HT-29 (cell line): ENCODE measurements at places on chromosomes 3 and 15. TPM values are rescaled to one million over a fixed set of nuclear protein-coding genes. Genes with fewer than 3 reads are reported as not detected.
A peak's percentile ranks its signal among the peaks of the same experiment; 100 is the strongest.

NUP210 gene
- total RNA-seq, result 75.3 and 77.2 TPM in 2 replicates

NEK10 gene
- 0.44 and 2.8 TPM in 2 replicates for total RNA-seq

DPPA4 gene
- total RNA-seq, result not detected in 2 replicates

GHSR gene
- total RNA-seq, result not detected in 2 replicates

SAXO2 gene
- 1.2 and 1.9 TPM in 2 replicates for total RNA-seq

TLR9 gene
- total RNA-seq, result not detected in 2 replicates

APBA2 gene
- not detected in 2 replicates for total RNA-seq

AGBL1 gene
- not detected in 2 replicates for total RNA-seq

DNA sequence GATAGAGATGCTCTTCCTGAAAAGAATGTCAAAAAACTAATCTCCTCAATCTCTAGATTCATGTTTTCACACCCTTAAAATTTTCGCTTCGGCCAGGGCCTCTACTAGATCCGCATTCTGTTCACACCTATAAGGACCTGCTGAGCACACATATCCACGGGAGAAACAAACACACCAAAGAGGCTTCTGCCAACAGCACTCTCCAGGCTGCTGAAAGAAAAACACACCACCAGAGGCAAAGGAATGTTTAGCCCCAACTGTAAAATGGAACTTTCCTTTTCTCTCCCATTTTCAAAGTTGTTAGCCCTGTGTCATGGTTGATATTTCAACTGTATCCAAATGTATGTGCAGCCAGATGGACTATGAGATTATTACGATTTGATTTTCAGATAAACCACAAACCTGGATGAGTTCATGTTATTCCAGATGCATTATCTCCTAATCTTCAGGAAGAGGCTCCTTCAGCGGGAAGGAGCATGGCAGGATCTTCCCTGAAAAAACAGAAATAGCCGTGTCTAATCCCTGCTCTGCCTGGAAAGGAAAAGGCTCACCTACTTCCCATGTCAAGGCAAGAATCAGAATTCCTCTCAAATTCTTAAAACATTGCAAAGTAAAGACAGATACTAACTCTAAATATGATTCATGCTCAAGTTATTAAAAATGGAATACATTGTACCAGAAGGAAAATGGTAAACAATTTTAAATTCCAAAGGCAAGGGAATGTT is 442.7 kb upstream of the NR2F2 start:
- no peak for DNase-seq

DNA sequence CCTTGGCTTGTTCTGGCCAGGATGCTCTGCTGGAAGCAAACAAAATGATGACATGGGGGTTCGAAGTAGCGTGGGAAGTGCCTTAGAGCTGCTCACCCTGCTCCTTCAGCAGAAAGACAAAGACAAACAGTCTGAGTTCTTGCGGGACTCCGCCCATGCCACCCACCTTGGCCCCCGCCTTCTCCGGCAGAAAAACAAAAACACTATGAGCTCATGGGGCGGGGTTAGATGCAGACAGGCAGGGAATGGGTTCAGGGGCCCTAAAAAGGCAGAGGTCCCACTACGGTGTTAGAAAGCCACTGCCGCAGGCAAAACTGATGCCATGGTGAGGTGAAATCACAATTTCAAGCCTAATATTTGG is 9.7 kb upstream of the NCKIPSD start:
- no peak for DNase-seq

- DNase-seq, result no peak
These were observed 28.4 kb downstream of the HDAC11 start for GRCh38 chr3:13508496-13508895.

DNA sequence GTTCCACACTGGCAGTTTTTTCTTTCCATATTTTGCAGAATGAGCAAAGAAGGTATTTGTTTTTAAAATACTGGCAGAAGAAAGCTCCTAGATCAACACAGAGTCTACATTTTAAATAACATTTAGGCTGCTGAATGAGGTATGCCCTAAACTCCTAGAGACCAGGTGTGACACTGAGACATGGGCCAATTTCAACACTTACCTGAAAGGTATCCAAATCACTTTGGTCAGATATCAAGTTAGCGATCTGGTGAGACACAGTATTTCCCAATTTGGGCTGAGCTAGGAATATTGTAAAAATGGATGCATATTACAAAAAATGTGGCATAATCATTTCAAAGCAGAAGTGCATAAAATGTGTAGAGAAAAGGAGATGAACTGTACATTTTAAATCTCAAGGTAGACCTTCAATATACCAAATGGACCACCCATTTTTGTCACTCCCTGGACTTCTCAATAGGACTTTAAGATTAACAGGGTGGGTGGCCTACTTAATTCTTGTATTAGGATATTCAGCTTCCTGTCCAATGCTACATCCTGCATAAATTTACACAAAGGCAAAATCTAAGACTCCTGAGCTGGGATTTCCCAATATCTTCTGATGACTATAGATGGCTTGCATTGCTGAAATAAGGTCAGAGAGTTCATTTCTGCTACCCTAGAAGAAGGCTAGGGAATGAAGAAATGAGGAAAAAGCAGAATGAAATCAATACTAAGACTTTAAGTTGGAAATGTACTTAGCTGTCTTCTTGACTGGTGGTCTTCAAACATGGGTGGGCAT is 487.8 kb downstream of the FOXP1 start:
- no peak for DNase-seq

DNA sequence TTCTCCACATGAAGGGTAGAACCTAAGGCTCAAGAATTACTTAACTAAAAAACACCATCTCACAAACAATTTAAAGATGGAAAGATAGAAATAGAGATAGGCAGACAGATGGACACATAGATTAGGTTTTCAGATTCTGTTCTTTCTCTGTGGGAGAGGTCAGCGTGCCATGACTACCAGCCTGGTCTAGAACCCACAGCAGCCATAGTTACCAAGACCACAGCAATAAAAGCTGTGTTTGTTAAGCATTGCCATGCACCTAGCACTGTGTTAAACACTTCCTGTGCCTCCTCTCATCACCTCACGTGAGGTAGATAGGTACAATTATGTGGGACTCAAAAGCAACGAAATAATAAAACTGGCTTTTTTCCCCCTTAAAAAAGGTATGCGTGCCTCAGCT is 83.1 kb upstream of the TSEN2 start:
- no peak for DNase-seq

- no peak for DNase-seq
These were observed 216.1 kb downstream of the SV2B start for GRCh38 chr15:91316126-91316525.

DNA sequence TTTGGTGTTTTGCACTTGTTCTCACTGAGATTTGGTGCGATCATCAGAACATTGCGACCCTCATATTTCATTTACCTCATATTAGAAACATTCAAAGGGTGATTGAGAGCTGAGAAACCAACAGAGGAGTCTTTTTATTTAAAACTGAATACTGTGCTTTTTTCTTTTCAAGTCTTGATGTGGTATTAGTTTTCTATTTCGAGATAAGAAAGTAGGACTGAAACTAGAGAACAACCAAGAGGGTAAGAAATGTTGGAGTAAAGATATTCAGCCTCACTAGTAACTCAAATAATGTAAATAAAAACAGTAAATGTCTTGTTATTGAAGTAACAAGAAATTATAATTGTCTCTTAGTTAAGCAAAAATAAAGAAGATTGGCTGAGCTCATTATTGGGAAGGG is 26.5 kb downstream of the EFHB start:
- DNase-seq, result no peak

GRCh38 chr3:44020143-44020542 is 221.5 kb upstream of the TOPAZ1 start:
- DNase-seq, result no peak

- DNase-seq, result no peak
These were observed 34.8 kb downstream of the CCNL1 start for GRCh38 chr3:157125101-157125500.

DNA sequence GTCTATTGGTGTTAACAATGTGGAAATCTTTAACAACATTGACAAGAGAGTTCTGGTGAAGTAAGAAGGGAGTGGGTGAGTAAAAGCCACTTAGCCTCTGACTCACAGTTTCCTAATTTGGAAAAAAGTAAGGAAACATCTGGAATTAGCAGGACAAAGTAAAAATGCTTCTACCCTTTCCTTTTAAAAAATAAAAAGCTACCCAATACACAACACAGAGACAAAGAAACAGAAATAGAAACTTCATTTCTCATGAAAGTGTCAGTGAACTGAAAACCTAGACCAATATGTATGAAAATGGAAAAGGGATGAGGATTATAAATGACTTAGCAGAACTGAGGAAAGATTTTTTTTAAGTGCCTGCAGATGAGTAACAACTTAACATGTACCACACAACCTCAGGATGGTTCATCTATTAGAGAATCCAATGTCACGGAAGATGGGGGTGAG is 65.4 kb downstream of the SSR3 start:
- no peak for DNase-seq

- DNase-seq, result no peak
These were observed 1124.2 kb downstream of the NAALADL2 start for GRCh38 chr3:175983379-175983778.

- no peak for DNase-seq
These were observed 81.1 kb downstream of the CHSY1 start for GRCh38 chr15:101170568-101171350.

- no peak for DNase-seq
These were observed 233.9 kb upstream of the GOLGA6L4 start for GRCh38 chr15:84001655-84002054.

DNA sequence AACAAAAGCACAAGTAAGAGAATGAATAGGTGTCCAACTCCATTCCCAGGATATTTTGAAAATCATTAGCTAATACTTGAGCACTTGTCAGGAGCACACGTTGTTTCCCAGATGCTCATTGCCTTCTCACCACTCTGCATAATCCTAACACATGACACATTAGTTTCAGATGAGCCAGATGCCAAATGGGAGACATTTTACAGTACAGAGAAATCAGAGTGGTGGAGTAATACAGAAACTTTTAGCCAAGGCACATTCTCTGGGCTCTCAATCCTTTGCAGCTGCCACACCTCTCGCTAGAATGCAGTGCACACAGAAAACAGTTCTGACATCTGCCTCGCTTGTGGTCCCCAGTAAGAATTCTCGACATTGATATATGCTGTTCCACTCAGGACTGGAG is 76.6 kb downstream of the P3H2 start:
- DNase-seq, result no peak

DNA sequence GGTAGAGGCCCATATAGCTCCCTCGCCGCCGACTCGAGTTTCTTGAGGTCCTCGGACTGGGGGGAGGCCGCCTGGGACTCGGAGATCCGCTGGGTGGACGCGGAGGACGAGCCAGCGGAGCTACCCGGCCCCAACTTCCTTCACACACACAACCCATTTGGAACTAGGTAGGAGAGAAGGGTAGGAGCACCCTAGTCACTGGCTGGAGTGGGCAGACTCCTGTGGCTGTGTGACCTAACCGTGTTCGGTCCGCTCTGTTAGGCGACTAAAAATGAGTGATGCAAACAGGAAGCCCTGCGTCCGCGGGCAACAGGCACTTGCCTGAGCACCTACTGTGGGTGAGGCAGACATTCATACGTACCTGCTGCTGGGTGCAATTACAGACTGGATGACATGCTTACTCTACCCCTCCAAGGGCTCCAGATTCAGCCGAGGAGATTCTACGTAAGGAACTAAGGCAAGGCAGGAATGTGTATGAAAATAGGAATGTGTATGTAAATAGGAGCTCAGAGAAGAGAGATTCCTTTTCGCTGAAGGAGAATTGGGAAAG is 4.6 kb upstream of the SIN3A start:
- DNase-seq, result peak; percentile 73

DNA sequence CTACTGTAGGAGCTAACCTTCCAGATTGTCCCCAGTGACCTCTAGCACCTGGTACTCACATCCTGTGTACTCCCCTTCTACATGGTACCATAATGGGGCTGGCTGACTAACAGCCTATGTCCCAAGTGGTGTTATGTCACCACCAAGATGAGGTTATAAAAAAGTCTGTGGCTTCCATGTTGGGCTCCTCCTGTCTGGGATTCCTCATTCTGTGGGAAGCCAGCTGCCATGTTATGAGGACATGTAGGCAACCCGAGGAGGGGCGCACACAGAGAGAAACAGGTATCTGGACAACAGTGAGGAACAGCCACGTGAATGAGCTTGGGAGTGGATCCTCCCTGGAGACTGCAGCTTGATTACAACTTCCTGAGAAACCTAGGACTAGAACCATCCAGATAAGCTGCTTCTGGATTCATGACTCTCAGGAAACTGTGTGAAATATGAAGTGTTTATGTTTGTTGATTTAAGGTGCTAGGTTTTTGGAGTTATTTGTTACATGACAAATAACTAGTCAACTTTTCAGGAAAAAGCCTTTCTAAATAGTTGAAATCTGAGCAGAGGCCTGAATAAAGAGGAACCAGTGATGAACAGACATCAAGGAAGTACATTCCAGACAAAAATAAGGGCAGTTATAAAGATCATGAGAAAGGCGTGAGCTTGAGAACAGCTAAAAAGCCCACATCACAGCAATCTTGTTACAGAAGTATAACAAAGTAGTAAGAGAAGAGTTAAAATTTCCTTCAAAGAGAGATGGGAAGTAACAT is 21.7 kb downstream of the GOLIM4 start:
- no peak for DNase-seq

- DNase-seq, result no peak
These were observed 17.6 kb upstream of the APOD start for GRCh38 chr3:195601382-195601781.

DNA sequence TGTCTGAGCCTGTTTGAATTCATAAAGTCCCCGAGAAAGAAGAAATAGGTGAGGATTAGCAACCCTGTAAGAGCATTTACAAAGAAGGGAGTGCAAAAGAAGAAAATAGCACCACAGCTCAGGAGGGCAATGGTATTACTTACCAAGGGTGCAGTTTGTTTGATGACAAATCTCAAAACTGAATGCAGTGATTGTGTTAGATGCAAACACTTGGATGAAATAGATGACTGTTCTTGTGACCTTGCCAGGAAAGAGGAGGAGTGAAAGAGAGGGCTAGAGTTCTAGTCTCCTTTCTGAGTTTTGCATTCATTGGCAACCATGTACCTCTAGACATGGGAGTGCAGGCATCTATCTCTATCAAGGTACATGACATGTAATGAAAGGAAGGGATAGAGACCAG is 1030.8 kb upstream of the CFAP20DC start:
- no peak for DNase-seq

- DNase-seq, result no peak
These were observed 65.7 kb upstream of the AGBL1 start for GRCh38 chr15:86014016-86014415.

DNA sequence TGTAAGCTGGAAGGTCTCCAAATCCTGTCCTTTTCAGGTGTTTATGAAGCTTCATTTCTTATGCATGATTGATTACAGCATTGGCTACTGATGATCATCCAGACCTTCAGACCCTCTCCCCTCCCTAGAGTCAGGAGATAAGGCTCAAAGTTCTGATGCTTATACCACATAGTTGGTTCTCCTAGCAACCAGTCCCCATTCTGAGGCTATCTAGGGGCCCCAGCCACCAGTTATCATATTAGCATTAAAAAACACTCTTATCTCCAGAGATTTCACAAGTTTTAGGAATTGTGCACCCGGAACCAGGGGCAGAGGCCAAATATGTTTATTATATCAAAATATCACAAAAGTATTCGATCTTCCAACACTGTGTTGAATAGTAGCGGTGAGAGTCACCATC is 953.1 kb downstream of the FHIT start:
- DNase-seq, result no peak

DNA sequence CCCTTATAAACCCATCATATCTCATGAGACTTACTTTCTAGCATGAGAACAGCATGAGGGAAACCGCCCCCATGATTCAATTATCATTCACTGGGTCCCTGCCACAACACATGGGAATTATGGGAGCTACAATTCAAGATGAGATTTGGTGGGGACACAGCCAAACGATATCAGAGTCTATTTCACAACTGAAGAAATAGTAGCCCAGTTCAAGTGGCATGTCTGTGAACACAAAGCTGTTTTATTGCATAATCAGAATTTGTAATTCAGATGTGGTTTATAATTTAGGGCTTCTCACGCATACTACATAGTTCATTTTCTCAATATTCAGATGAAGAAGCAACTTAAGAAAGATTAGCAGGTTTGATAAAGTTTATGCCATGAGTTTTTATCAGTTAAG is 1188.0 kb upstream of the ALCAM start:
- no peak for DNase-seq
